Nephron progenitor cell (in vitro differentiated cells): ENCODE measurements at places on chromosomes 1 and 21.

- no peak for DNase-seq
Measured at GRCh38 chr1:58924821-58925220, 141.0 kb upstream of the JUN start.

GRCh38 chr1:71885171-71885570 is 397.2 kb downstream of the NEGR1 start:
- no peak for DNase-seq

DNA sequence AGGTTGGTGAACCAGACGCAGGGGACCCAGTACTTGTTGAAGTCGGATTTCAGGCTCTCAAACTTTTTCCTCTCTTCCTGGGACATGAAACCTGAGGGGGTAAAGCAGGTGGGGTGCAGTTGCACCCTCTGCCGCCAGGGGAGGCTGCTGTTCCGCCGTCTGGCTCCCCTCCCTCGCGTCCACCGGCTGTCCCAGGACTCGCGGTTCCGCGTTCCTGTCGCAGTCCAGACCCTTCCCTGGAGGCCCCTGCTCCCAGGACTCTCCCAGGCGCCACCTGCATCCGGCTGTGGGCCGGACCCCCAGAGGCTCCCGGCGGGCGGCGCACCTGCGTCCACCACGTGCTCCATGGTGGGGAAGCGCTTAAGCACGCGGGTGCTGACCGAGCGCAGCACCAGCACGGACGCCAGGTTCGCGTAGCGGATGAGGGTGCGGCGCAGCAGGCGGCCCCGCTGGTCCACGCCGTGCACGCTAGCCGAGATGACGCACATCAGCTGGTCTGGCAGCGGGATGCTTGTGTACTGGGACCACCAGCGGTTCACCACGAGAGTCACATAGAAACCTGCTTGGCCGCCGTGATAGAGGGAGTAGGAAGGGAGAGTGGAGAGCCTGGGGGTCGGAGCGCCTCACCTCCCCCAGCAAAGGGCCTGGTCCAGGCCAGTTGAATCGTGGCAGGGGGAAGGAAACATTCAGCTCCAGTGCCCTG is 1.7 kb downstream of the BEST4 start:
- DNase-seq = peak; percentile 87

DNA sequence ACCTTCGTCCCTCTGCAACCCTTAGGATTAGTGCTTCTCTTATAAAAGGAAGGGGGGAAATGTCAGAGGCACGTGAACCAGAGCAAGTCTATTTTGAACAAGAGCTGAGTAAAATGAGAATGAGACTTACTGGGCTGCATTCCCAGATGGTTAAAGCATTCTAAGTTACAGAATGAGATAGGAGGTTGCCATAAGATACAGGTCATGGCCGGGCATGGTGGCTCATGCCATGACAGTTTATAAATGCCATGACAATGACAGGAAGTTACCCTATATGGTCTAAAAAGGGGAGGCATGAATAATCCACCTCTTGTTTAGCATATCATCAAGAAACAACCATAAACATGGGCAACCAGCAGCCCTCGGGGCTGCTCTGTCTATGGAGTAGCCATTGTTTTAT is 2.5 kb upstream of the AQP10 start:
- no peak for DNase-seq

DNA sequence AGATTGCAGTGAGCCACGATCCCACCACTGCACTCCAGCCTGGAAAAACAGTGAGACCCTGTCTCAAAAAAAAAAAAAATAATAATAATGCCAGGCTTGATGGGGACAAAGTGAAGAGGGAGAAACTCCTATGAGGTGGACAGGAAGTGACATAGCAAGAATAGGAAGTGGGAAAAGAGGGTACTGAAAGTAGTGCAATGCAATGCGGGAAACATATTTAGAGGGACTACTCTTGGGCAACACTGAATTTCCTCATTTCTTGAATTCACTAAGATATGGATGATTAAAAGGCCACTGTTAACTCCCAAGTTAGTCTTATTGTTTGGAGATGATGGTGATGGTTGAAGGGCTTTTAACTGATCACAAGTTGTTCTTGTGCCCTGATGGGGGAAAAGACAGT is 21.6 kb upstream of the KCNA2 start:
- DNase-seq = no peak

DNA sequence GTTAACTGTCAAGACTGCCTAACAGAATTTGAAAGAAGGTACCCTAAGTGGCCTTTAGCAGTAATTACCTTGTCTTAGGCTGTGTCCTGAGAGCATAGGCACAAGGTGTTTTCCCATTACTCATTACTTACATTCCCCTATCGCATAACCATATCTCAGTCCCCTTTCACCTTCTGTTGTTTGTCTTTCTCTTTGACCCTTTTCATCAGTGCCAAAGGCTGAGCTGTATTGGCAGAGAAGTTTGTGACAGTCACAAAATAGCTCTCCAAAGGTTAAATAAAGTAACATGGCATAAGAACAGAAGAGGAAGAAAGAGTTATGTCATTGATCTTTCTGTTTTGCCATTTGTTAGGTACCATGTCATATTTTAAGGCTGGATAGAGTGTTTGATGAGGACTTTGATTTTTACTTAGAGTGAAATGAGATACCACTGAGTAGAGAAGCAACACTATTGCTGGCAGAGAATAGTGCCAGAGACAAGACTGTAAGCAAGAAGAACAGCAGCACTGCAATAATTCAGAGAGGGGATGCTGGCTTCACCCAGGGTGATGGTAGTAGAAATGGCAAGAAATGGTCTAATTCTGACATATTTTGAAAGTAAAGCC is 497.8 kb downstream of the TTLL7 start:
- no peak for DNase-seq
